ENCODE measurements at places on chromosomes 11 and 22.

DNA sequence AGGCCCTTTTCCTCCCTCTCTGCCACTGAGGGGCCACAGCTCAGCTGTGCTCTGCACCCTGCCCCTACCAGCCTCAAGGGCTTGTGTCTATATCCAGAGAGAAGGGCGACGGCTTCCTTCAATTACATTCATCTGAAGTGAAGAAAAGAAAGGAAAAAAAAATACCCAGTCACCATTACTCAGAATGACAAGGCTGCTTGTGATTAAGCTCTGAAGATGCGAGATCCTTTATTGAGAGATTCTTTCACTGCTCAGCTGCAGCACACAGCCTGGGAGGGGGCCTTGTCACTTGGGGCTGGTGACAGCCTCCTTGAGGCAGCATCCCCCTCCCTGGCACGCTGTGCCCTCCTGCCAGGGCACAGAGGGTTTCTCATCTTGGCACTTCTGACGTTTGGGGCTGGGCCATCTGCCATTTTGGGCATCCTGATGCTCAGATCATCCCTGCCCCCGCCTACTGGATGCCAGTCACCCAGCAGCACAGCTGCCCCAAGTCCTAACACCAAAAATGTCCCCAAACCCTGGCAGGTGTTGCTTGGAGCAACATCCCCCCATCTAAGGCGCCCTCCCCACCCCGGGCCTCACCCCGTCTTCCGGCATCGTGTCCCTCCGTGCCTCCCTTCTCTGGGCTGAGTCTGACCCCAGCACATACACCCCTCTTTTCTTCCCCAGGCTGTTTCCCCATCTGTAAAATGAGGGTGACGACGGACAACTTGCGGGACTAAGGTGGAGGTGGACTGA lies 1394.7 kb downstream of the BRD1 start:
- no peak for DNase-seq

GRCh38 chr11:57785072-57785471 lies 23.5 kb downstream of the CTNND1 start:
- DNase-seq = no peak

- DNase-seq = no peak
Measured at GRCh38 chr11:102116453-102117205, 6.4 kb downstream of the YAP1 start.

DNA sequence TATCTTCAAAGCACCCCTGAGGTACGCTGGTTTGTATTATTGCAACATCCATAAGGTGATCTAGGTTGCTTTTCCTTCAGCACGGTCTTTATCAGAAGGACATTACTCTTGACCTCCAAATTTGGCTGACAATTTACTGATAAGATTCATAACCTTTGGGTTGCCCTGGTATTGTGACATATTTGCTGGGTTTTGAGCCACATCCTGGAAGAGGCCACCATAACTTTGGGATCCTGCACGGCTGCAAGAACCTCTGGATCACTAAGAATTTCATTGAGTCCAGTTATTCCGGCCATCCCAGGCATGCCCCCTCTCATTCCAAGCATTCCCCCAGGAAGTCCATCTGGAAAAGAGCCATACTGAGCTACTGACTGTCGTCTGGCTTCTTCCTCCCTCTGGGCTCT lies 6.5 kb upstream of the PLET1 start:
- no peak for DNase-seq

DNA sequence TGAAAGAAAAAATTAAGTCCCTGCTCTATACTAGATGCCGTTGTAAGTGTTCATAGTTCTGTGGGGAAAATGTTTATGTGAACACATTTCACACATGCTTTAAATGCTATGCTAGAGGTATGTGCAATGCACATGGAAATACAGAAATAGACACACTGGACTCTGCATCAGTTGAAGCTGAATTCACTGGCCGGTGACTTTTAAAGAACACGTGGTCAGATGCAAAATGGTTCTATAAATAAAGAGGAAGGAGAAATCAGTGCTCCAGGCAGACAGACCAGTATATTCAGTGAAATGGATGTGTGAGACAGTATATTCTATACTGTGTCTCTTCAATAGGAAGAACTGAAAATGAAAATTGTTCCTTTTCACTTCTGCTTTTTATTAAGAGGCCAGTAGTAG lies 29.9 kb downstream of the TRPC6 start:
- DNase-seq = no peak

DNA sequence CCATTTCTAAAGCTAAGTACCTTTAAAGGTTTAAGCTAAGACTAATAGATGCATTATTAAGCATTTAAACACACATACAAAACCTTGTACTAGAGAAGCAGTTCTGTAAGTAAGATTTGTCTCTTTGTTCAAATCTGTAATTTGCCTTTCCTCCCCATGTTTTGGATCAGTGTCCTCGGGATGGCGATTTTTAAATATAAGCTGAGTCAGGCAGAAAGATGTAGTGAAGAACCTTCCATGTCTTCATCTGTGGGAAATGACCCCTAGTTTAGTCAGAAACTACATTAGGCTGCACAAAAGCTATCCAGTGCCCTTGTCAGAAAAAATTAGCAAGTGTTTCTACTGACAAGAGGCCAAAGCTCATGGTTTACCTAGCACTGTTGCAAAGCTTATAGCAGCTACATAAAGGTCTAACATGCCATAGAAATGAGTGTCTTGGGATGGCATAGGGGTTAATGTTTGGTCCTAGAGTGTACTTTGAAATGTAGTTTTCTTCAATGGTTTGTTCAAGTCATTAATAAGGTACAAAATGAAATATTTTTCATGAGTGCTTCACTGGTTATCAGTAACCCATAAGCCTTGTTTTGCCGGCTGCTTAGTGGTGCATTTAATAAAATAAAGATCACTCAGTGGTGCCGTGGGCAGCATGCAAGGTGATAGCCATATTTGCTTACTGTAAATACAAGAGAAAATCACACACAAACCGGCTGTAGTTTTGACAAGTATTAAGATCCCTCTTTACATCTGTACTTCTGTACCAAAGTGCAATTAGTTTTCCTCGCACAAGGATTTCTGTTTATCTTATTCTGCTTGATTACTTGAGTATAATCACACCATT lies 139.8 kb downstream of the ELP4 start:
- DNase-seq = no peak

Data from Panc1 (cell line).